ENCODE measurements at places on chromosomes 5 and 9. TPM values are rescaled to one million over a fixed set of nuclear protein-coding genes. Genes with fewer than 3 reads are reported as not detected.

IL3 gene
- not detected for total RNA-seq

IRX2 gene
- 1.7 TPM for total RNA-seq

SGCD gene
- total RNA-seq = 0.84 TPM

DMGDH gene
- 1.4 TPM for total RNA-seq

PCDHGB6 gene
- total RNA-seq = 2.9 TPM

TOR2A gene
- total RNA-seq = 7.7 TPM

FBXL7 gene
- total RNA-seq = 23.1 TPM

ACOT12 gene
- total RNA-seq = not detected

MEF2C gene
- total RNA-seq = 169 TPM

TRPM6 gene
- total RNA-seq = 1.2 TPM

SPATA31D4 gene
- not detected for total RNA-seq

C5orf58 gene
- not detected for total RNA-seq

BARHL1 gene
- total RNA-seq = not detected

PCDHA9 gene
- under 0.01 TPM for total RNA-seq

NTNG2 gene
- total RNA-seq = 0.05 TPM

PCDHGA10 gene
- total RNA-seq = 6.0 TPM

TRAF1 gene
- total RNA-seq = 1.1 TPM

CARTPT gene
- not detected for total RNA-seq

HRCT1 gene
- total RNA-seq = 0.93 TPM

RXRA gene
- 23.3 TPM for total RNA-seq

ITGA2 gene
- total RNA-seq = 90.6 TPM

PLAC8L1 gene
- total RNA-seq = not detected

CCDC180 gene
- 0.37 TPM for total RNA-seq

SPINK7 gene
- not detected for total RNA-seq

PCDHGB1 gene
- 1.4 TPM for total RNA-seq

PRDM9 gene
- not detected for total RNA-seq

DBH gene
- not detected for total RNA-seq
